ENCODE measurements at places on chromosomes 1 and 21.

DNA sequence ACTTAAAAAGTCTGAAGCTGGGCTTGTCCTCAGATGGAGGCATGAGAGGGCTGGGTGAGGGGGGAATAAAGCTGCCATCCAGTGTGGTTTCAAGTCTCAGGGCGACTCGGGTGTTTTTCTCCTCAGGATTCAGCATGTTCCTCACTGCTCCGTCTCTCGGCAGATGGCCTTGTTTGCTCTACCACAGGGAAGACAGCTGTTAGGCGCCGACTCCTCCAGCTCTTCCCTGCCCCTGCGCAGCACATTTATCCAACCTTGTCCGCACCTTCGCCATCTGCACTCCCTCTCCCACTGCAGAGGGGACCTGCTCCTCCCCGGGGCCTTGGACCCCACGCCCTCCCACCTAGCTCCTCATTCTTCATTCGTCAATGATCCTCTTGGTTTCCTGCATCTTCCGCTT, 16.6 kb upstream of the S100A11 start:
- DNase-seq, result no peak

- no peak for DNase-seq
Observed at GRCh38 chr1:219518907-219519248, 94.0 kb downstream of the ZC3H11B start.

DNA sequence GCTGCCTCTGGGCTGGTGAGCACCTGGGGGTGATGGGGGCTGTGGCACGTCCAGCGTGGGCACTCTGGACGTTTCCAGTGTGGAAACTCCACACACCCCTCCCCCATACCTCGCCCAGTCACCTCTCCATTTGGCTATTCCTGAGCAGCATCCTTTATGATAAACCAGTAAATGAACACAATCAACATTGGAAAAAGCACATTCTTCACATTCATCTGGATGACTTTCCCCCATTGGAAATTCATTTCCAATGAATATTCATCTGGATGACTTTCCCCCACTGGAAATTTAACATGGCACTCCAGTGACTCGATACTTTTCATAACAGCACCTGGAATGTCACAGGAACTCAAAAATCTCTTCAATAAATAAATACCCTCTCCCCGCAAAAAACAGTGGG, 104.8 kb upstream of the KRTAP19-8 start:
- no peak for DNase-seq

- peak; percentile 71 for DNase-seq
Observed at GRCh38 chr1:171645553-171646248, 6.8 kb downstream of the MYOC start.

- no peak for DNase-seq
Observed at GRCh38 chr1:31302709-31303441, 6.0 kb downstream of the ZCCHC17 start.

- peak; percentile 82 for DNase-seq
Observed at GRCh38 chr1:201408176-201408833, 9.2 kb upstream of the LAD1 start.

GRCh38 chr1:1461721-1462317, 9.7 kb upstream of the ATAD3B start:
- DNase-seq, result no peak

GRCh38 chr1:246591047-246591446, 24.8 kb downstream of the CNST start:
- DNase-seq, result no peak

DNA sequence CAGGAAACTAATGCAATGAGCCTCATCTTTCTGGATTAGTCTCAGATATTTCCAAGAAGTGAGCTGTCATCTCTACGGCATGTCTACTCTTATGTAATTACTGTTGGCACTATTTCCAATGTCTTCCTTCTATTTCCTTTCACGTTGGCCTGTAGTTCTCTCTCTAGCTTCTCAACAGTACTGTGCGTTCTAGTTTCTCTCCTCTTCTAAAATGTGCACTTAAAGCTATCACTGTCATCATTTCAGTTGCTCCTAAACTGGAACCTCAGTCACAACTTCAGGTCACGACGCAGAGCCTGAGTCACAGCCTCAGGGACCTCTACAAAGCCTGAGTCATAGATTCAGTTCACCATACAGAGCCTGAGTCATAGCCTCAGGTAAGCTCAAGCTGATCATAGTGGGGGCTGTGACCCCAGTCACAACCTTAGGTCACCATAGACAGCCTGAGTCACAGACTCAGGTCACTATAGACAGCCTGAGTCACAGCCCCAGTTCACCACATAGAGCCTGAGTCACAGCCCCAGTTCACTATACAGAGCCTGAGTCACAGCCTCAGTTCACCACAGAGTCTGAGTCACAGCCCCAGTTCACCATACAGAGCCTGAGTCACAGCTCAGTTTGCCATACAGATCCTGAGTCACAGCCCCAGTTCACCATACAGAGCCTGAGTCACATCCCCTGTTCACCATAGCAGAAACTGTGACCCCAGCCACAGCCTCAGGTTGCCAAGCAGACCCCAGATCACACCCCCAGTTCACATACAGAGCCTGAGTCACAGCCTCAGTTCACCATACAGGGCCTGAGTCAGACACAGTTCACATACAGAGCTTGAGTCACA, 13.0 kb downstream of the WNT9A start:
- DNase-seq, result peak; percentile 72

DNA sequence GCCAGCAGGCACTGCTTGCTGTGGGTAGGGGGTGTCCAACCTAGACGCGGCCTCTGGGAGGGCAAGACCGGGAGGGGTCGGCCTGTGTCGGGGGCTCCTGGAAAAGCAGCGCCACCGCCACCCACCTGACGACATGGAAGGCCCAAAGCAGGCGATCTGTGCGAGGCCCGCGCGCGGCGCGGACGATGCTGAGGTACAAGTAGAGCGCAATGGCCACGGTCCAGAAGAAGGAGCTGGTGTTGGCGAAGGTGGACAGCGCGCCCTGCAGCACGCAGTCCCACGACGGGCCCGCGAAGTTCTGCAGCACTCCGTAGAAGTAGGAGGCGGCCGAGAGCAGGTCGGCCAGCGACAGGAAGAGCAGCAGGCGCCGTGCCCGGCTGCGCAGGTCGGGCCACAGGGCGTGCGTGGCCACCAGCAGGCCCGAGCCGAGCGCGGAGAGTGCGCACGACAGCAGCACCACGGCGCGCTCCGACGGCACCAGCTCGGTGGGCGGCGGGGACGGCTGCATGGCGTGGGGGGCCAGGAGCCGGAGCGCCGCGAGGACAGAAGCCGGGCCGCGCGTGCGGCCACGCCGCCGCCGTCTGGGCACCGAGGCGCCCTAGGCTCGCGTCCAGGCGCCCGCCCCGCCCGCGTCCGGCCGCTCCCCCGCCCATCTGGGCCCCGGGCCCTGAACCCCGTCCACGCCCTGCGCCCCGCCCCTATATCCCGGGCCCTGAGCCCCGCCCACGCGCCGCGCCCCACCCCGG, at the start of gene GPR157:
TSS of gene GPR157 (minus strand) at position 583 of the 746 bp plus-strand sequence. CDS start at position 508, 75 bp downstream.
- DNase-seq, result peak; percentile 95

DNA sequence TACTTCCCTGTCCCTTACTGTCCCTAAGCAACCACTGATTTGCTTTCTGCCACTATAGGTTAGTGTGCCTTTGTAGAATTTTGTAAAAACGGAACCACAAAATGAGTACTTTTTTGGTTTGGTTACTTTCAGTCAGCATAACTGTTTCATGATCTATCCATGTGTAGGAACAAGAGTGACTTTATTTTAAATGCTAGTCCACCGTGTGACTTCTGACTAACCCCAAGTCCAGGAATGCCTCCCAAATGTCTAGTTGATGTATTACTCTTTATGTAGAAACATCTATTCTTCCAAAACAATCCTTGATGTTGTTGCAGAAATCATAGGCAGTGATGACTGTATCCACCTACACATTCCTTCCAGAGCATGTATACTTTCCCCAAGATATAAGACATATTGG, 21.3 kb downstream of the ATPAF1 start:
- DNase-seq, result no peak

- DNase-seq, result no peak
Observed at GRCh38 chr21:27953340-27954045, 986.6 kb upstream of the ADAMTS5 start.

- no peak for DNase-seq
Observed at GRCh38 chr1:11516961-11517635, 38.1 kb downstream of the DISP3 start.

All from psoas muscle (tissue), 8 donors.